ENCODE measurements at places on chromosomes 12 and 14.
A peak's percentile ranks its signal among the peaks of the same experiment; 100 is the strongest.

DNA sequence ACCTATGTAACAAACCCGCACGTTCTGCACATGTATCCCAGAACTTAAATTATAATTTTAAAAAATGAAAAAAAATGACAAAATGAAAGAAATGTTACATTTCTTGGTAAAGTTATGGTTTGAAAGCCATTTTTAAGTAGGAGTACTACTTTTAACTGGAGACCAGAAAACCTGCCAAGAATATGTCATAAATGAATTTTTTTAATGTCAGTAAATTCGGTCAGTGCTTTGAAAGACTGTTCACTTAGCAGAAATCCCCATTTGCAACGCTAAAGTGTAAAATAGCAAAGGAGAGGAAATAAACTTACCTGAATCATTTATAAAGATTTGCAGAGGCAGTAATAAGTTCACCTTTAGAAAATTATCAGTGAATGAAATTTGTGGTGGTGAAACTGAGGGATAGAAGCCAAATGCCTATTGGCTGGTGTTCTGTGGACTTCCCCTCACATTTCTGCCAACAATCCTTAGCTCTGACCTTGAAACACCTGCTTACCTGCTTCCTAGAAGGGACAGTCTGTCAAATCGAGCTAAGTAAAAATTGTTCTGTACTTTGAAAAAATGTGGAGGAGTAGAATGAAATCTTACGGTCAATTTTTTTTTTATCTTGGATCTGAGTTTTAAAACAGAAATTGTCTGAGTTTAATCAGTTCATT lies 714.2 kb downstream of the SLC6A15 start:
- no peak for DNase-seq

- peak; percentile 26 for DNase-seq
Measured at GRCh38 chr12:12017135-12017581, 53.6 kb upstream of the BCL2L14 start.

GRCh38 chr12:131774576-131775391 lies 53.4 kb upstream of the MMP17 start:
- DNase-seq, result no peak

GRCh38 chr12:128339126-128339520 lies 72.2 kb downstream of the TMEM132C start:
- DNase-seq, result no peak

DNA sequence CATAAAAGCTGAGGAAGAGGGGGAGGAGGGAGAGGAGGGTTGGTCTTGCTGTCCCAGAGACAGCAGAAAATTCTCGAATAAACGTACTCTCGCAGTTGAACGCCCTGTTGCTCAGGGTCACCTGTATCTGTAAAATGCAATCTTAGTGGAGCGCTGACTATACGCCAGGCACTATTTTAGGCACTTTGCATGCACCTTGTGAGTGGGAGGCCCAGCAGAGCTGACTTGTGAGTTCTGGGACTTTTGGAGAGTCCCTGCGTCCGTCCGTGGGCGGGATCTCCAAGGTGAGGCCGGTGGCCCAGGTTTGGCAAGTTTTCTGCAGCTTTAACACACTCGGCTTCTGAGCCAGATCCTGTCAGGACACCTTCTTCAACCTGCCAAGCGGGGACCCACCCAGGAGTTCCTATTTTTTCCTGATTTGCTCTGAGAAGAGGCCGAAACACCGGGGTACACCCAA lies 32.5 kb upstream of the PLEKHG6 start:
- no peak for DNase-seq

- peak; percentile 67 for DNase-seq
Measured at GRCh38 chr12:31590642-31591379, at the start of gene DENND5B. DENND5B (minus strand) TSS chr12:31591136; CDS start chr12:31590832, 304 bp downstream.

- DNase-seq, result no peak
Measured at GRCh38 chr12:9319044-9319841, 111.0 kb upstream of the PZP start.

DNA sequence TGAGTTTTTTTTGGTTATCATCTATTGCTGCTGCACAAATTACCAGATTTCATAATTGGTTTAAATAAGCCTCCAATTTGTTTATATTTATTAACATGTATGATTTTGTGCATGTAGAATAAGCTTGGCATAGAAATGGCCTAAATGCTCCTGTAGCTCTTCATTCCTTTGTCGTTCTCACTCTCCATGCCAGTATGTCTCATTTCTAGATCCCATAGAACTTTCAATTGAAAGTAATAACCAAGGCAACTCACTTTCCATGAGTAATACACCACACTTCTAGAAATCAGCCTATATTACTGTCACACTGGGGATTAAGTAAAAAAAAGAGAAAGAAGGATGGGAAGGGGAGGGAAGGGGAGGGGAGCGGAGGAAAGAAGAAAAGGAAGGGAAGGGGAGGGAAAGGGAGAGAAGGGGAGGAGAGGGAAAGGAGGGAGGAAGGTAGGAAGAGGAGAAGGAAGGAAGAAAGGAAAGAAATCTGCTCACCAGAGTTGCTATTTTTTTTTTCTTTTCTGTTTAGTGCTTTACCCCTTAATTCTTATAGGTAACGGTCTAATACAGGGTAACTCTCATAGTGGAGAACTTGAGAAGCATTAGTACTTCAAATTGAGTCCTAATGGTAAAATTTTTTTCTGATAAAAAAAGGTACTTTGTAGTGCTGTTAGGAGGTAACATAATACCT lies 45.6 kb downstream of the MDM2 start:
- no peak for DNase-seq

All from hematopoietic multipotent progenitor cell treated with erythropoietin and hydrocortisone succinate and interleukin-3 and kit ligand, for 6 days (in vitro differentiated cells).